ENCODE measurements at places on chromosomes 4 and X. TPM values are rescaled to one million over a fixed set of nuclear protein-coding genes. Genes with fewer than 3 reads are reported as not detected.

GRCh38 chr4:108492816-108493595 lies 127.4 kb upstream of the RPL34 start:
- peak; percentile 53 for DNase-seq

DNA sequence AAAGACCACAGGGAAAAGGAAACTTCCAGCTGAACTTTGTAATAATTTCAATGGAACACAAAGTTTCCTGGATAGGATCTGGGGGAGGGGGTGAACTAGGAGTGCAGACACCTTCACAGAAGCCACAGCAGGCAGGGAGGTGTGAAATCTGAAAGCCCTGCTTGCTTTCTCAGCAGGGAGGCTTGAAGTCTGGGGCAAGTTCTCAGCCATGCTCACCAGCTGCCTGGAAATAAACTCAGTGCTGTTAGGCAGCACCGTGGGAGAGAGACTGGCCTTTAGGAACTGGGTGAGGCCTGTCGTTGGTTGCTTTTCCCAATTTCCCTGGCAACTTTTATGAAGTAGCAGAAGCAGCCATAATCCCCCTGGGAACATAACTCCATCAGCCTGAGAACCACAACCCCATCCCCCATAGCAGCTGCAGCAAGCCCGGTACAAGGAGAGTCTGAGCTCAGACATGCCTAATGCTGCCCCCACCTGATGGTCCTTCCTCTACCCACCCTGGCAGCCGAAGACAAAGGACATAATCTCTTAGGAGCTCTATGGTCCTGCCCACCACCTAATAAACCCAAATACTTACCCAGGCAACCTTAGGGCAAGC lies 39.2 kb upstream of the NMU start:
- no peak for DNase-seq

DNA sequence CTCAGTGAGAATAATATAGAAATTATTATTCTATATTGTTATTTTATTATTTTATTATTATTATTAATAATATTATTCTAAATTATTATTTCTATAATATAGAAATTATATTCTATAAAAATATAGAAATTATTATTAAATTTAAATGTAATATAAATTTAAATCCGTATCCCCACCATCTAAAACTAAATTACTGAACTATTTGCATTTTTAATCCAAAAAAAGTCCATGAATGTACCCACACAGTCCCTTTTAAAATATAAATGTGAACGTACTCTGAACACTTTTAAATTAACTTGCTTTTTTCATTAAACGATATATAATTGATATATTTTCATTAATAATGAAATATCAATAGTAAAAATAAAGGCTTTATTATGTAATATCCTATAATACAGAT lies 248.3 kb upstream of the PCDH7 start:
- no peak for DNase-seq

DNA sequence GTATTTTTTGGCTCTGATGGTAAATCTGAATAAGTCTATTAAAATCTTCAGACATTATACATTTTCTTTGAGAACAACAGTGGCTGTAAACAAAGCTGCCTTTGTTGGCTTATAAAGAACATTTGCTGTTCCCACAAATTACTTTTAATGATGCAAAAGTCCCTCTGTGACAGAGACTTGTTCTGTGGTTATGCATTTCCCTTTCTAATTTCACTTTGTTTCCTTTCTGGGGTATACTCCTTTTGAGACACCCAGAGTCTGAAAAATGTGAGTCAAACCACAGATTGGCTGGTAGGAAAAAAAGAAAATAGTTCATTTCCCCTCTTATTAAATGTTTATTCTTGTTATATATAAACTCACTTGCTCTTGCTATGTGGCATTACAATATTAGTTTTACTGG lies 402.4 kb downstream of the PACRGL start:
- DNase-seq: no peak

DNA sequence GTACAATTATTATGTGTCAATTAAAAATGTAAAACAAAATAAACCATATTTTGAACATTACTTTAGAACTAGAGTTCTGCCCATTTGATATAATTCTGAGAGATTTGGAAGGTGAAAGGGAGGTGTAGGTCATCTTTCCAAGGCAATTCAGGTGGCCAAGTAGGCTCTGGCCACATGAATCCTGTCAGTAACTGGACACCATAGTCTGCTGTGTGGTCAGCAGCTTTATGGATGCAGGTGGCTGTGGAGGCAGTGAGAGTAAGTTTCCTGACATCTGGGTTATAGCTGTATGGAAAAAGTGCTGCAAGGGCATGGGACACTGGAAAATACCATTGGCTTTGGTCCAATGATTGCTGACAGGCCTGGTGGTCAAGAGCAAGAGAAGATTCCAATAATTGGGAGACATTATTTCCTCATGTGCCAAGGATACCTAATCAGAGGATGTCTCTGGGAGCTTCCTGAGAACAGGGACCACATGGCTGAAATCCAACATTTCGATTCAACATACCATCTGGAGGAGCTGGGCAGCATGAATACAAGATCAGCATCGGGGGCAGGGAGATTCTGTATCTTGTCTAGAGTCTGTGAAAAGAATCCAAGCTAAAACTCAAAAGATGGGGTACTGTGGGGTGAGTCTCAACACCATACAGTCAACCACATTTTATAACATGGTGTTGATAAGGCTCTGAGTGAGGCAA lies 523.1 kb downstream of the MID1IP1 start:
- DNase-seq: no peak

DNA sequence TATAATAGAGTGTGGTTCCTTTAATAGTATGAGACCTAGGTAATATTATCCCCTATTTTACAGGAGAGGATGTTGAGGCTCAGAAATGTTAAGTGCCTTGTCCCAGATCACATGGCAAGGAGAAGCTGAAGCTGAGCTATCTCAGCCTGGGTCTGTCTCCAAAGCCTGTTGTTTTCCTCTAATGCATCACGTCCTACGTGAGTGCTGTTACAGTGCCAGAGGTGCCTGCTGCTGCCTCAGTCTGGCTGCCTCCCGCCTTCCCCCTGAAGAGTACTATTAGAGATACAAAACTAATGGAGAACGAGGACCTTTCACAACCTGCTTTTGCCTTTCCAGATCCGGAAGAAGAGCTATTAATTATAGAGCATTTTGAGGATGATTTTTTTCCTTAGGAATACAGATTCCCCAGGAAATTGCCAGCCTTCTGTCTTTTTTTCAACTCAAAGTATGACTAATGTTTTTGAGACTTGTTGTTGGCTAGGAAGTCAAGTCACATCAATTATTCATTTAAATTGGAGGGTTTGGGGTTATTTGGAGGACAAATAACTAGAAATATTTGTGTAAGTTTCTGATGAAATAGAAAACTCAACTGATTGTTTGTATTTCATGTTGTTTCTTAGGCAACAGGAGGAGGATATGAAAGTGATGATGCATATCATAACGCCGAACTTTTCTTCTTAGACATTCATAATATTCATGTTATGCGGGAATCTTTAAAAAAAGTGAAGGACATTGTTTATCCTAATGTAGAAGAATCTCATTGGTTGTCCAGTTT lies 43.9 kb upstream of the MTMR1 start:
- DNase-seq: no peak

GRCh38 chrX:115702982-115703381 lies 142.0 kb downstream of the PLS3 start:
- no peak for DNase-seq

DNA sequence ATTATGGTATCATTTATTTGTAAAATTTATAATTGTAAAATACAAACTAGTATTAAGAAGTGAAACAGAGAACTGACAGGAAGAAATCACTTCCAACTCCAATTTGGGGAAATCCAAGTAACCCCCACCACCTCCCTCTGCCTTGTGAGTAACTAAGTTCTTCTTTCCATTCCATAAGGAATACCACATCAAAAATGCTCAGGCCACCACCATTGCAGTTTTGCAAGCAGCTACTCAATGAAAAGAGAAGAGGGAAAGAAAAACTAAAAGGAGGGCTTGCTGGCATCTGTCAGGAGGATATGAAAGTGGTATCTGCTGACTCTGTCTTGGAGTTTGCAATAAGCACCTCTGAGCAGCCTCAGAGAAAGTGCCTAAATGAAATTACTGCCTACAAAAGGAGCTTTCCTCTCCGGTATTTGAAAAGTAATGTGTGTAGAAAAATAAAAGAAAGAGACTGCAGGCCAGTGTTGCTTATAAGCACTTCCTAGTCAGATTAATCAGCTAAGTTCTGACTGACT lies 228.7 kb downstream of the OPHN1 start:
- DNase-seq: no peak

GRCh38 chr4:82561786-82562563 lies at the start of gene TMEM150C:
TMEM150C (minus strand) TSS chr4:82561988; CDS start chr4:82504657, 57,331 bp downstream.
- DNase-seq: peak; percentile 7

DNA sequence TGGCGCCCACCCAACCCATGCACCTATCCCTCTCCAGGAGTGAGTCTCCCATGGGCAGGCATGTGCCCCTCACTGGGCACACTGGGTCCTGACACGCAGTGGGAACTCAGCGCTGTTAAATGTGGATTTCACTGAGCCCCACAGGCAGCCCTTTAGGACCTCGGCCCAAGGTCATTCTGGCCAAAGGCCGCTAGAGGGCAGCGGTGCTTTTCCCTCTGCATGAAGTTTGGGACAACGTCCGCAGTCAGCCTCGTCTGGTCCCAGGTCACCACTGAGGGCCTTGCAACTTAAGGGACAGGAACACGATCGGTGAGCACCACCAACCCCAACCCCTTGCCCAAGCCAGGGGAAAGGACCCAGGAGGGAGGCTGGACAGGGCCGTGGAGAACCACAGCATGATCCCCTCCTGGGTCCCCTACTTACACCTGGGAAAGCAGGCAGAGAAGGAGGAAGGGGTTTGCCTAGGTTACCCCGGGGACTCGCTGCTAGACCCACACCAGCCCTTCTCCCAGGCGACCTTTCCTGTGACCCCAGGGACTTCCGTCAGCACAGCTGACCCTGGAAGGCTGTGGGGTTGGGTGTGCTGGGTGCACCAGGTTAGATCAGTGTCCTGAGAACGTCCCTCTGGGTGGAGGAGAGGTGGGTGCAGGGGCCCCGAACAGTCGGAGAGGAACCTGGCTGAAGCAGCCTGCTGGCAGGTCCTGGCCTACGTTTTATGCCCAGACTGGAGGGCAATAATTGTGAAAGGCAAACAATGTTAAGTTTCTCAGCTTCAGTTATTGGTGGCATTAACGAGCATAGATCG lies 24.0 kb downstream of the CYTL1 start:
- DNase-seq: peak; percentile 62

DNA sequence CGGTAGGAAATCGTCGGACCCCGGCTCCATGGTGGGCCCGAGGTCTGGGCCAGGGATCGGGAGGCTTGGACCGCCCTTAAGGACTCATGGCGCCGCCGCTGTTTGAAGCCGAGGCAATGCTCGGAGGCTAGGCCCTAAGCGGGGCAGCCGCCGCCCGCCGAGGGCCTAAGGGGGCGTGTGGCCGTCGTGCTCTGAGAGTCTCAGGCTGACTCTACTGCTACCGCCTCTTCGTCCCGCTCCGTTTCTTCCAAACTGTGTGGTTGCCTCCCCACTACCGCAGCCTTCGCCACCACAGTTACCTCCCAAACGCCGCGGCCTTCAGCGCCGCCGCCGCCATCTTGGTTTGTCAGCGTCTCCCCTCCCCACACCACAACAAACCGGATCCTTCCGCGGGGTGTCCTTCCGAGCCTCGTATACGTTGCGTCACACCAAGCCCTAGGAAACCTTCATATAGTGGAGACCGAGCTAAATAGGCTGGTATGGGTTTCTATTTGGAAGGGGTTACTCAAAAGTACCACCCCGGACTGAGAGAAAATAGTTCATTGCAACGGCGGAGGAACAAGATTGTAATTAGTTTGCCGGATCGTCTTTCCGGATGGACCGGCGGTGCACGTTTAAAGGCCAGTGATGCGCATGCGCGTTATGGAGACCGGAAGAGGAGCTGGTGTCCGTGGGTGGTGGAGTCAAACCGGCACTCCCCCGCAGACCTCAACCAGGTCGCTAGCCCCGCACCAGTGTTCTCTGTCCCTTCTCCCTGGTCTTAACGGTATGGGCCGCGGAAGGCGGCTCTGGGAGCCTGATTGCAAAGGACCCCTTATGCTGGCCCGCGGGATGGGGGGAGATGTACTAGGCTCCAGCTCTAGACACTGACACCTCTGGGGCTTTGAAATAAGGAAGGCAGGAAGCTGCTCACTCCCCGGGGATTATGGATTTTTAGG lies at the start of gene KDM5C:
TSS of gene KDM5C (minus strand) at position 348 of the 938 bp plus-strand sequence. CDS start at position 30, 318 bp downstream.
- peak; percentile 89 for DNase-seq

GRCh38 chr4:188305690-188306089 lies 166.4 kb downstream of the TRIML1 start:
- no peak for DNase-seq

DNA sequence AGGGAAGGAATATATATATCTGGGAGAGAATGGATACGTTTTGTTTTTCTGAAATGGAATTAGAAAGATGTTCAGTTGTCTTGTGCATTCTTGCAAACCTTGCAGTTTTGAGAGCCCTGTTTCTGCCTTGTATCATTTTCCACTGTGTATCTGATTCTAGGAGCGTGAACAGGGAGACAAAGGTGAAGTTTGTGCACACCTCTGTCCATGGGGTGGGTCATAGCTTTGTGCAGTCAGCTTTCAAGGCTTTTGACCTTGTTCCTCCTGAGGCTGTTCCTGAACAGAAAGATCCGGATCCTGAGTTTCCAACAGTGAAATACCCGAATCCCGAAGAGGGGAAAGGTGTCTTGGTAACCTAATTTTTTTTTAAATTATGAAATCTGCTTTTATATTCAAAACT lies 17.7 kb downstream of the PGM2 start:
- DNase-seq: no peak

GRCh38 chr4:151804821-151805220 lies 44.0 kb upstream of the GATB start:
- DNase-seq: no peak

DNA sequence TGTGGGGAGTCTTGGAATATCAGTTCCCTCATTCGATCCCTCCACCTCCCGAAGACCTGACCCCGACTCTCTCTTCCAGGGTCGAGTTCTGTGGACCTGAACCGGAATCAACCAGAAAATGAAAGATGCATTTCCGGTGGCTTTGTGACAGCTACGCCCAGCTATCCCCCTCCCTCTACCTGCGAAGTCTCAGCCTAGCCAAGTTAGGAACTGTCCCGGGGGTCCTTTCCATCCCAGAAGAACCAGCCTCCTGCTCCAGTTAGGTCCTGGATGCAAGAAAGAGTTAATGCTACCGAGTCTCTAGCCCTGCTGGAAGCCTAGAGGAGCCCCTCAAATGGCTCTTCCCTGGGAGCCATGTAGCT lies 13.4 kb upstream of the ETDC start:
- no peak for DNase-seq

DNA sequence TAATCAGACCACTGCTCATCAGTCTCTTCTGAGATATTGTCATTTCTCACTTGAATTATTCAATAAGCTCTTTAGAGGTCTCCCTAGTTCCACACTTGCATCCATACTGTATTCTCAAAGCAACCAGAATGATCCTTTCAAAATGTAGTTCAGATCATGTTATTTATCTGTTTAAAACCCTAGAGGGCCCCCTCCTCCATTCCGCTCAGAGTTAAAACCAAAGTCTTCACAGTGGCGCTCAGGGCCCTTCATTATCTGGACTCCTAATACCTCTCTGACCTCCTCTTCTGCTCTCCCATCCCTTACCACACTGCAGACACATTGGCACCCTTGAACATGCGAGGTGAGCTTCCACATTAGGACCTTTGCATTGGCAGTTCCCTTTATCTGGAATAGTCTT lies 32.7 kb upstream of the HPGDS start:
- no peak for DNase-seq

- no peak for DNase-seq
These were observed 78.4 kb downstream of the GRID2 start for GRCh38 chr4:92382128-92382527.

Gene PLA2G12A
- 24.3 TPM for total RNA-seq

Gene LETM1
- 40.5 TPM for total RNA-seq

Gene HERC6
- 10.2 TPM for total RNA-seq

Gene CSAG3
- 0.74 TPM for total RNA-seq

Gene PPEF2
- total RNA-seq: 0.21 TPM

Gene TSC22D3
- total RNA-seq: 29.2 TPM

Data from activated naive CD4-positive, alpha-beta T cell treated with anti-CD3 and anti-CD28 coated beads for 36 hours (primary cell).